Stimulated activated CD8-positive, alpha-beta memory T cell treated with anti-CD3 and anti-CD28 coated beads, Interleukin-4, amount 100 ng/mL, for 4 hours (primary cell): ENCODE measurements at places on chromosomes 5 and 9.

DNA sequence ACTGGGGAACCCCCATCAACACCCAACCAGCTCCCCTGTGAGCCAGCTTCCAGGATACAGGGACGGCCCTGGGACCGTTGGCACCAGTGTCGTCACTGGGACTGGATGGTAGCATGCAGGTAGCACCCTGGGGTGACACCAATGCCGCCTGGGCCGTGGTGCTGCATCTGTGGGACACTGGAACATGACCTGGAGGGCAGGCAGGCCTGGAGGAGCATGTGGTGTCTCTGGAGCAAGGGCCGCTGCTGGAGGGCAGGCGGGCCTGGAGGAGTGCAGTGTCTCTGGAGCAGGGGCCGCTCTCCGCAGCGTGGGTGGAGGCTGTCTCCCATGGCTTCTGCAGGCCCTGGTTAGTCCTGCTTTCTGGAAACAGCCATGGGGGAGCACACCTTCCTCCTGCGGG, 13.1 kb downstream of the LPCAT1 start:
- DNase-seq, result no peak

GRCh38 chr5:4206127-4206526, 610.5 kb downstream of the IRX1 start:
- no peak for DNase-seq

- no peak for DNase-seq
These were observed 24.2 kb downstream of the ANP32B start for GRCh38 chr9:98007251-98007928.

GRCh38 chr5:168781941-168782571, 202.9 kb upstream of the PANK3 start:
- DNase-seq, result no peak
